Right ventricle myocardium inferior (tissue), 1 donor: ENCODE measurements at places on chromosomes 5 and 9.

- no peak for DNase-seq
Measured at GRCh38 chr9:15782106-15782505, 229.3 kb downstream of the CCDC171 start.

DNA sequence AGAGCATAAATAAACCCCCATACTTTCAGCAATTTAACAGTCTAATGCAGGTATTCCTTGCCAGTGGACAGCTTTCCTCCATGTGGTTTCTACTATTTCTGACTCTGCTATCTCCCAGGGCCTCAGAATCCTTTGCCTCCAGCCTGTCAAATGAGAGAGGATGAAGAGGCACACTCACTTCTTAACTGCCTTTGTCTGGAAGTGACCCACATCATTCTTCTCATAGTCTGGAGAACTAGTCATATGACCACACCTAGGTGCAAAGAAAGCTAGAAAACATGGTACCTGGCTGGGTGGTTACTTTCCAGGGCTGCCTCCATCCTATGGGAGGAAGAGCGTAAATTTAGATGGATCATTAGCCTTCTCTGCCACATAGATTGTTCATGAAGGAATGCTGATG, 22.5 kb downstream of the PALM2AKAP2 start:
- no peak for DNase-seq

DNA sequence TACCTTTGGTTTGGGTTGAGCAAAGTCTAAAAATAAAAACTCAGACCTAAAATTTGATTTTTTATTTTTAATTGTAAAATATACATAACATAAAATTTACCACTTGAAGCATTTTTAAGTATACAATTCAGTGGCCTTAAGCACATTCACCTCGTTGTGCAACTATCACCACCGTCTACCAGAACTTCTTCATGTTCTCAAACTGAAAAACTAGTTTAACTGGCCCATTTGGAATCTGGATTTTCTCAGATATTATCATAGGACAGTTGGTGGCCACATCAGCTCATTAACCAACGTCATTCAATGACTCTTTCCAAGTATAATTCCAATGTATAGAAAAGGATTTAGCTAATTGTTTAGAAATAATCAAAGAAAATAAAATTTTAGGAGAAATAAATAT, 319.3 kb downstream of the TLE1 start:
- DNase-seq: no peak

DNA sequence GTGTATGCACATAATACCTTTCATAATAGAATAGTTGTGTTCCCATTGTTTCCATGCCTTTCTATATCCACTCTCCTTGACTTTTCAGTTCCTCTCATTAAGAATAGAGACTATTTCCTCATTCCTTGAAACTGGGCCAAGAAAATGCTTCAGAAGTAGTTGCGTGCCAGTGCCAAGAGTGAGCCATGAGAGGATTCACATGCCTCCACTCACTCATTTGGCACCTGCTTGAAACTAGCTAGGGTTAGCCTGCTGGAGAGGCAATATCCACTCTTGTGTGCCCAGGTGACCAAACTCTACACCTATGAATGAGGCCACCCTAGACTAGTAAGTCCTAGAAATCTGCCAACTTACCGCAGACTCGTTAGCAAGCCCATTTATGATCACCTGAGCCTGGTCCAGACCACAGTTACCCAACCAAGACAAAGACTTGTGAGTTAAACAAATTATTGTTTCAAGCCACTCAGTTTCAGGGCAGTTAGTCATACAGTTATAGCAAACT, 276.3 kb downstream of the EPB41L4A start:
- no peak for DNase-seq

DNA sequence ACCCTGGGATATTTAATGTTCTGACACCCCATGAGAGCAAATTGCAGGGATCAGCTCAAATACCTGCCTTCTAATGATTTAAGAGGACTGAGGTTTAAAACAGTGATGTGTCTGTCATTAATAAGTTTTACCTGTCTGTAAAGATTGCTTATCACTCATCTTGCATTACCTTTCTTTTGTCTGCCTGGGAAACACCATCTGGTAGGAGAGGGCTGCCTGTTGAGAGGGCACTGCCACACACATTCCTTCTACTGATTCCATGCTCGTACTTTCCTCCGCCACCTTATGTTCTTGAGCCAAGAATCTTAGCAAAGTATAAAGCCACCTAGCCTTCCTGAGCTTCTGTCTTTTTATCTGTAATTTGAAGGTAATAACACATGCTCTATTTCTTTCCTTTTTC, 118.6 kb downstream of the KCTD16 start:
- DNase-seq: no peak

GRCh38 chr9:115522912-115523311, 405.0 kb upstream of the TNC start:
- no peak for DNase-seq
